Stimulated activated CD4-positive, alpha-beta T cell treated with anti-CD3 and anti-CD28 coated beads, Interleukin-2, amount 100 ng/mL, for 24 hours (primary cell): ENCODE measurements at places on chromosomes 1 and 21.

DNA sequence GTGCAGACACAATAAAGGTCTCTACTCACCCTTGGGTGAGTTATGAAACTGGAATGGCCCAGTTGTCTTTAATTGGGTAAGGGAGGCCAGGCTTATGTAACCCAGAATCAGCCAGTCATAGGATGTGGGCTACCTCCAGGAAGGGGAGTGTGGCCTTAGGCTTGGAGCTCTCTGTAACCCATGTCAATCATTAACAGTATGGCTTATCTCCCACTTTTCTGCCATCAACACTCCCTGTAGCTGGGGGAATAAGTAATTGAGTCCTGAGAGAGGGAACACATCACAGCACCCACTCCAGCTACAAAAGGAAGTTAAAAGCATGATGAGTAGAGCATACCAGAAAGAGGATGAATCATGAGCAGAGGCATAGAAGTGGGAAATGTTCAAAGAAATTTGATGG is 327.0 kb upstream of the DUSP10 start:
- DNase-seq: no peak

DNA sequence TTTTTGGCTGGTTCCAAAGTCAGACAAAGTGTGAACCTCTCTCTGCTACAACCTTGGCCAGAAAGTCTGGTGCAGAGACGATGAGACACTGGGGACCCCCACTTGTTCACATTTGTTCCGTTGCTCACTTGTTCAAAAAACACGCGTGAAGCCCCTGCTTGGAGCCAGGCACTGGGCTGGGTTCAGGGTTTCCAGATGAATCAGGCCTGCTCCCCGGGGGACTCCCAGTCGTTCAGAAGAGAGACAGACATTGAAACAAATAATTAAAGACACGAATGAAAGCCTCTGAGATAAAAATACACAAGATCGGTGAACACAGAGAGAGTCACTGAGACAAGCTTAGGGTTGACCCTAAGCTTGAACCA is 101.5 kb upstream of the RUNX3 start:
- DNase-seq: peak; percentile 68

DNA sequence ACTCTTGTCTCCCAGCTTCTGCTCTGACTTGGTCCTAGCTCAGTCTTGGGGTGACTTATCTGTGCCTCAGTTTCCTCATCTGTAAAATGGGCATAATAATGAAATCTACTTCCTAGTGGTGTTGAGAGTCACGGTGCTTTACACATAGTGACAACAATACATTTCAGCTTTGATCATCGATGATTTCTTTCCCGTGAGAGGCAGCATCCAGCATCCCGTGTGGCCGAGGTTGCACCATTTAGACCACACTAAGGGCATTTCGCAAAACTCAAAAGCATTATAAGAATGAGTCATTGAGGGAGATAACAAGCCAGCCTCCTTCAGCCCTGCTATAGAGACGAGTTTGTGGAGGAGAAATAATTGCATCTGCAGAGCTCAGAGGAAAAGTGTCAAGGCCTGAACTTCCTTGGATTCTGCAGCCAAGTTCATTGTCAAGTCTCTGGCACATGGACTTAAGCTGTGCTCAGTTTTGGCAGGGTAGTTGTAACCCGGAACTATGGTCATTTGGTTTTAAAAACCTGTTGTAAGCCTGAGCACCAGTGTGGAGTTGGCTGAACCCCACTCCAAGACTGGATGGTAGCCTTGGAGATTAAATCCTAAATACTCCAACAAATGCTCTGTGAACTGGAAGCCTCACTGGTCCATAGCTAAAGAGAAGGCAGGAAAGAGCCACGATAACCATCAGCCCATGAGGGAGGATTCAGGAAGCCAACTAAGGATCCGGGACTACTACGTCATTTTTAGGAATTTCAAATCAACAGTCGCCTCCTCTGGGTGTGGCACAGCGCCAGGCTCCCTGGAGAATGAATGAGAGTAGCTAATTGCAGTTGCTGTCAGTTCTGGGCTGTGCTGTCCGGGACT is 64.2 kb downstream of the TCP10L start:
- no peak for DNase-seq

DNA sequence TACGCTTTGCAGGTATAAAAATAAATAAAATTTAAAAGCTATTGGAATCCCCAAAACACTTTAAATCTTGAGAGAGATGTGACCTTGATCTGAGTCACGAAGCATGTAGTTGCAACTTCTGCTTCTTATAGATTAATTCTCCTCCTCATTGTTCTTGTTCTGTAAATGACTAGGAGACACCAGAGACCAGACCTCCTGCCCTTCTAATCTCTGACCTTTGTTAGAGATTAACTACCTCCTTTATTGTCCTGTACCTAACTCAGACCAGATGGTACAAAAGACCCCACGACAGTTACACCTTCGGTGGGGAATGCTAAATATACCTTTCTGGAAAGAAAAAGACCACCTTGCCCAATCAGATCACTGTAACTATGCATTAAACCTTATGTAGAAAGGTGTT is 76.9 kb upstream of the NEK2 start:
- DNase-seq: no peak

- no peak for DNase-seq
These were observed 32.7 kb downstream of the LYPLAL1 start for GRCh38 chr1:219206350-219206749.

GRCh38 chr1:240149484-240150094 is 57.9 kb downstream of the FMN2 start:
- no peak for DNase-seq

GRCh38 chr1:34396042-34396441 is 219.3 kb downstream of the C1orf94 start:
- DNase-seq: no peak

GRCh38 chr1:100976936-100977335 is 48.6 kb downstream of the DPH5 start:
- no peak for DNase-seq

GRCh38 chr1:28280501-28280900 is 21.2 kb downstream of the SESN2 start:
- no peak for DNase-seq

DNA sequence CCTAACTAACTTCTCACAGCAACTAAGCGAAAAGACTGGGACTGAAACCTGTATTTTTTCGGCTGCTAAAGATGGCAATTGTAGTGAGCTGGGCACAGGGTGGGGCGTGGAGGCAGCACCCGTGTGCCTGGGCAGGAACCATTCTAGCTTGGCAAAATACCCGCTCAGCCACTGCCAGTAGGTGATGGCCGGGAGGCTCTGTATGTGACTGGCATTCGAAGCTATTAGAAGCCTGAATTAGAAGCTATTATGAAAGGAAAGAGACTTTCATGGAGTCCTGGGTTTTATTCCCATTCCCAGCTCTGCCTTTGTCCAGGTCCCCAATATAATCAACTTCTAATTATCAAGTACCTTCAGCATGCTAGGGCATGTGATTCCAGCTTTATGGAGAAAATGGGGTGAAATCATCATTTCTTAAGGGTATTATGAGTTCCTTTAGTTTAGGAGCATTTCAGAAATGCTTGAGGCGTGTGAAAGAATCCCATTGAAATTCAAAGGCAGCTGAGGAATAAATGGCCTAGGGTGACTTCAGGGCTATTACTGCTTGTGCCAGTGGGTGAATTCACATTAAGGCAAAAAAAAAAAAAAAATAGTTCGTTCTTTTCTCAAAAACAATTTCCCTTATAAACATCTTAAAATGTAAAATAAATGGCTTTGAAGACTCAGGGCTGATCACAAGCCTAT is 125.6 kb downstream of the KCNN3 start:
- DNase-seq: no peak

- DNase-seq: no peak
These were observed 23.6 kb downstream of the GADD45A start for GRCh38 chr1:67708606-67709005.

DNA sequence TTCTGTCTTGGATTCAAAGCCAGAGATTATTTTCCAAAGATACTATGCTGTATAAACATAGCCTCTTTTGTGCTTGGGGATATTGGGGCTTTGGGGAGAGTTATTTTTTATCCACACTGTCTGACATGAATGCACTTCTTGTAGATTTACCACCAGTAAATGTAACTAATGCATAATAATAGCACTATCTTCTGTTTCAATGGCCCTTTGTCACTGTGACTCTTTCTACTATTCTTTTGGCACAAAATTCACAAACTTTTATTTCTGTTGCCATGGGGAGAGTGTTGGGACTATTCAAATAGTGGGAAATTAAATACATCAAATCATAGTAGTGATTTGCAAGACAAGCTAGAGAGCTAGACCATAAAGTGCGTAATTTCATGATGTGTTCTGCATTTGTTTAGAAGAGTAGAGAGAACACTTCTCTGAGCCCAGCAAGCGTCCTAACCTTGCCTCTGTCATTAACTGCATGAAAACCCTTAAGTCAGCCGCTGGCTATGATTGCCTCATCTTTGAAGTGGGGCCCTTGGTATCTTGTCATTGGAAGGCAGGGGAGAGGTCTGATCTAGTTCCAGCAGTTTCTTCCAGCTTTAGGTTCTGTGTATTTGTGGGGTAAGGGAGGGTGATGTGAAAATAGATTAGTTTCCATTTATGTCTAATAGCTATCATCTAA is 154.4 kb downstream of the HHAT start:
- DNase-seq: no peak

DNA sequence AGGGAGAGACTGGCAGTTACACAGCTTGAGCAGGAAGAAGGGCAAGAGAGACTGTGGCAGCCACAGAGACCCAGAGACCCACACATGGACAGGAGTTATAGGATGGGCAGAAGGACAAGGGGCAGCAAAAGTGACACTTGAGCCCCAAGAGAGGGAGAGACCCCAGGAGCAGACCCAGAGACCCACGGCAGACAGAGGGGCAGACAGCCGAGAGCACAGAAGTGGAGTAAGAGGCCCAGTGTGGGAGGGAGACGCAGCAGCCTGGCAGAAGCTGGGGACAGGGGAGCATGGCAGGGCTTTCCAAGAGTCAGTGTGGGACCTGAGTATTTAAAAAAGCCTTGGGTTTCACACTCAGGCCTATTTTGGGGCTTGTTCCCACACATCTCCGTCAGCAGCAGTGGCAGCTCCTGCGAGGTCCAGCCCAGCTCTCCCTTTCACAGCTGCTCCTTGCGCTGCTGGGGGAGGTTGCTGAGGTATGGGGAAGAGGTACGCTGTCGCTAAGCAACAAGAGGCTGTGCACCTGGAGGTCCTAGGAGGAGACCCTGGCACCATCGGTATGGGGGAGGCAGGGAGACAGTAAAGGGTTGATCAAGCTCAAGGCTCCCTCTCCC is 9.0 kb upstream of the MEF2D start:
- DNase-seq: no peak

DNA sequence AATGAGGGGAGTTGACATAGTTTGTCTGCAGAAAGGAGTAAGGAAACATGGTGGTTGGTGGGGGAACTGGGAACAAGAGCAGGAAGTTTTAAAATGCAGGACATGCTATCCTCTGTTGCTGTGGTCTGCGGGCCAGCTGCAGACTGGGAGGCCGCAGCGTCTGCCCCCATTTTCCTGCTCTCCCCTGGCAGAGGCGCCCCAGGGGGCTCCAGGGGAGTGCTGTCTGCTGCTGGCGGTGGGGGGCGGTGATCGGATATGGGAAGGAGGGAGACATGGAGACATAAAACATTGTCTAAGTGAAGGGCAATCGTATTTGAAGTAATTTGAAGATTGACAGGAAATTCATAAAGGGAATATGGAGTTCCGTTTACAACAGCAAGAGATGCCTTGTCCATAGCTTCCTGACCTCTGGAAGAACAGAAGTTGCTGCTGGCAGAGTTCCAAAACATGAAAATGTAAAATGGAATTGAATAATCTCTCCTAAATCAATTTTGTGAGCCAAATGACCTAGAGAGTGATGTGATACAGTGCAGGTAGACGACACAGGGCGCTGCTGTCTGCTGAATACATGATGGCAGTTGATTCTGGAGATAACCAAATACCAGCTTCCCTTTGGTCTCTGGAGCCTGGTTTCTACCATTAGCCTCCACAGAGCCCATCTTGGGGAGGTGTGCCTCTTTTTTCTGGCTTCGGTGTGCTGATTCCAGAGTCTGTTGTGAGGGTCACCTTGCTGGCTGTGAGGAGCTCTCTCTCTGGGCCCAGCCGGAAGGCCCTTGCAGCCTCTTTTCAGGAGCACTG is 61.0 kb downstream of the PCBP3 start:
- no peak for DNase-seq

- no peak for DNase-seq
These were observed 233.5 kb downstream of the OMA1 start for GRCh38 chr1:58312971-58313563.

- DNase-seq: no peak
These were observed 3.7 kb downstream of the SMYD3 start for GRCh38 chr1:246503341-246503740.

DNA sequence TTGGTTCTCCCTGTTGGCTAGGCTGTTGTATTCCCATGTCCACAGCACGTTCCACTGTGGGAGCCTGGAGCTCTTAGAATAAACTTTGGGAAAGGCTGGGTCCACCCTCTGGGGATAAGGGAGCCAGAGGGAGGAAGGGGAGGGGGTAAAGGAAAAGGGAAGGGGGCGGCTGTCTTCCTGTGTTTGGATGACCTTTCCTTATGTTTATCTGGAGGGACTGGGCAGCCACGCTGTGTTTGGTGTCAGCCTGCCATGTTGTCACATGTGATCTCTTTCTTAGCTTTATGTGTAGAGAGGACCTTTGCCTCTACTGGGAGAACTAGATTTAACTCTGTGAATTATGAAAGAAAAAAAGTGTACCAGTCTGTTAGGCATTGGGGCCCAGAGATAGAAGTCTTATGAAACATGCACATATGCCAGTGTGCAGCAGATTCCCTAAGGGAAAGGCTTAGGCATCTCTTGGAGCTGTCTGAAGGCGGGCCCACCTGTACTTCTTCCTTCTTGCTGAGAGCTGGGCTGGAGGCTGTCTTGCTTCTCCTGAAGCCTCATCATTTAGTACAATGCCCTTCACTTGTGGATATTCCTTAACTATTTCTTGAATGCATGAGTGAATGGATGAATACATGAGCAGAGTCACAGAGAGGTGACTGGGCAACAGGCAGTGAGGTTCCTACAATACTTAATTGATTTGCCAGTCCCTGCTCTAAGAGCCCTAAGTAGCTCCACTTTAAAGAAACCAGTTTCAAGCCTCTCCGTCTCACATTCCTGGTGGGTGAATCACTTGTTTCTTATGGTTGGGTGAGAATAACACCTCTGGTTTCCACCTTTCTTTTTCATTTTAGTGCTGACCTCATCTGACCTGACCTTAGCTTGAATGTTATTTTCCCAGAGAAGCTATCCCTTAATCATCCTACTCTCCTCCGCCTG is 62.5 kb upstream of the ARHGAP29 start:
- no peak for DNase-seq

- peak; percentile 75 for DNase-seq
These were observed 791 bp upstream of the STUM start for GRCh38 chr1:226547754-226548191.

DNA sequence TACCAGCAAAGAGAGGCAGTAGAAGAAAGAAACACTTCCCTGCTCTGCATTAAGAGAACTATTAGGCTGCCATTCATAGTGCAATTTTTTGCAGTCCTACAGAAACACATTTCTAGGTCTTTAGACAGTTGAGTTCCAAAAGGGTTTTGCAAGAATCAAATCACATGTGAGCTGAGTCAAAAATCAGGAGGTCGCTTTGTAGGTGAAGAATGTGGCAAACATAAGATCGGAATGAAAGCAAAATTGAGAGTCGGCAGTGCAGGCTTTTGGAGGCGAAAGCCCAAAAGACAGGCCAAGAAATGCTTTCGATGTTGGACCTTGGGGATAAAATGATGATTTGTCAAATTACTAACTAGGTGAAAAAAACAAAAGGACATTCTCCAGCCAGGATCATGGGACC is 213.5 kb upstream of the NRIP1 start:
- no peak for DNase-seq
